Heart right ventricle (tissue), 16 donors: ENCODE measurements at places on chromosomes 1 and 21. TPM values are rescaled to one million over a fixed set of nuclear protein-coding genes. Genes with fewer than 3 reads are reported as not detected.

DNA sequence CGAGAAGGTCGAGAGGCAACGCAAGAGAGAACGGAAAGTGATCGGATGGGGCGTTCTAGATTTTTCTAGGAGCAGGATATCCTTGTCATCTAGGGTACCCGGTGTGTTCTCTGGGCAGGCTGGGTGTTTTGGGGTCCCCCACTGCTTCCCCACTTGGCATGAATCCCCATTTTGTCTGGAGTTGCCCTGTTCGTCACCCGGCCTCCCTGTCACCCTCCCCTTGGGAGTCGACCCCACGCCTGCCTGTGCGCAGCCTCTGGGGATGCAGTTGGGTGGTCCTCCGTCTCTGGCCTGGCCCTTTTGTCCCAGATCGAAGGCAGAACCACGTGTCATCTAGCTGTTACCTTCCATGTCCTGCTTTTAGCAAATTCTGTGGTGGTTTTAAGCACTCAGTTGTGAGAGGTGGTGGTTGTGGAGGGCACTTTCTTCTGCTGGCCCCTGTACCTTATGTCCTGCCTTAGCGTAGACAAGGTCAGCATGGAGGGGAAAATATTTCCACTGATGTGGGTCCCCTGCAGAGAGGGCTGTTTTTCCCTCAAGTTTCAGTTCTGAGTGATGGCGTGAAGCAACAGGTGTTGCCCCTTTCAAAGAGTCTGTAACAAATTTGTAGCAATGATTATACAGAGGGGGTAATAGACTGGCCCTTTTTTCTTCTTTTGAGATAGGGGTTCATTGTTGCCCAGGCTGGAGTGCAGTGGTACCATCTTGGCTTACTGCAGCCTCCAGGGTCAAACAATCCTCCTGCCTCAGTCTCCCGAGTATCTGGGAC is 35.6 kb downstream of the CHAF1B start:
- peaks cover 10% of the 10 kb centered on the region for H3K36me3 ChIP-seq
- H3K27ac ChIP-seq, result no peak overlapping the region
- H3K27me3 ChIP-seq, result no peaks in the 10 kb centered on the region
- no peak overlapping the region for H3K4me3 ChIP-seq
- no peak for DNase-seq
- H3K4me1 ChIP-seq, result no peaks in the 10 kb centered on the region

GRCh38 chr1:27886744-27887143 is 14.4 kb downstream of the THEMIS2 start:
- no peaks in the 10 kb centered on the region for H3K27me3 ChIP-seq
- no peak for DNase-seq
- no peaks in the 10 kb centered on the region for H3K4me1 ChIP-seq
- peaks cover 97% of the 10 kb centered on the region for H3K36me3 ChIP-seq
- no peak overlapping the region for H3K27ac ChIP-seq

DNA sequence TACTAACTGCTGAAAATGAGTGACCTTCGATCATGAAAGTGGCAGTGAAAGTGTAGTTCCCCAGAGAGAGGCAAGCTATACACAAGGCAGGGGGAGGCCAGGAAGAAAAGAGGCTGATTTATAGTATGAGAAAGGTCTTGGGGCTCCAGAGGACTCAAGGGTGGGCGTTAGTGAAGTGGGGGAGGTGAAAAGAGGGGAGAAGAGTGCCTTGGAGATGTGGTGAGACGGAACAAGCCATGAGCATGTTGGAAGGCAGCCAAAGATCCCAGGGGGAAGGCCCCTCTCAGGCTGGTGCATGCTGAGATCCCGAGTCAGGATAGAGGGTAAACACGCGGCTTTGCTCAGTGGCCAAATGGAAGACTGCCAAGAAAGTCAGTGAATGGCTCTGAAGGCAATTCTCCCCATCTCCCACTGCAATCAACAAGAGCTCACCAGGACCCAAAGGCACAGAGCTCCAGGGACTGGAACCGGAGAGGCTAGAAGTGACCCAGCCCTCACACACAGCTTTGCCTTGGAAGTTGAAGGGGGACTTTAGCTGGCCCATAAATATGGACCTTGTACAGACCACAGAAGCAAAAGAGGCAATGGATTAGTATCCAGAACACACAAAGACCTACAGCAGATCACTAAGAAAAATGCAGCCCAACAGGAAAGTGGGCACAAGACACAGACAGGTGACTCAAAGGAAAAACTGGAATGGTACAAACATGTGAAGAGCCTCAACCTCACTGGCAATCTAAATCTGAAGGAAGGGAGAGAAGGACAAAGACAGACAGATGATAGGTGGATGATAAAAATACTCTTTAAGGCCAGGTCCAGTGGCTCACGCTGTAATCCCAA is 49.6 kb downstream of the HSF2BP start:
- no peaks in the 10 kb centered on the region for H3K36me3 ChIP-seq
- no peak overlapping the region for H3K4me3 ChIP-seq
- no peaks in the 10 kb centered on the region for H3K27me3 ChIP-seq
- H3K27ac ChIP-seq, result no peak overlapping the region
- peaks cover 5% of the 10 kb centered on the region for H3K4me1 ChIP-seq

GRCh38 chr1:5650283-5651026 is 341.8 kb downstream of the NPHP4 start:
- H3K36me3 ChIP-seq, result no peaks in the 10 kb centered on the region
- no peak overlapping the region for H3K4me3 ChIP-seq
- no peak for DNase-seq
- H3K4me1 ChIP-seq, result no peaks in the 10 kb centered on the region

DNA sequence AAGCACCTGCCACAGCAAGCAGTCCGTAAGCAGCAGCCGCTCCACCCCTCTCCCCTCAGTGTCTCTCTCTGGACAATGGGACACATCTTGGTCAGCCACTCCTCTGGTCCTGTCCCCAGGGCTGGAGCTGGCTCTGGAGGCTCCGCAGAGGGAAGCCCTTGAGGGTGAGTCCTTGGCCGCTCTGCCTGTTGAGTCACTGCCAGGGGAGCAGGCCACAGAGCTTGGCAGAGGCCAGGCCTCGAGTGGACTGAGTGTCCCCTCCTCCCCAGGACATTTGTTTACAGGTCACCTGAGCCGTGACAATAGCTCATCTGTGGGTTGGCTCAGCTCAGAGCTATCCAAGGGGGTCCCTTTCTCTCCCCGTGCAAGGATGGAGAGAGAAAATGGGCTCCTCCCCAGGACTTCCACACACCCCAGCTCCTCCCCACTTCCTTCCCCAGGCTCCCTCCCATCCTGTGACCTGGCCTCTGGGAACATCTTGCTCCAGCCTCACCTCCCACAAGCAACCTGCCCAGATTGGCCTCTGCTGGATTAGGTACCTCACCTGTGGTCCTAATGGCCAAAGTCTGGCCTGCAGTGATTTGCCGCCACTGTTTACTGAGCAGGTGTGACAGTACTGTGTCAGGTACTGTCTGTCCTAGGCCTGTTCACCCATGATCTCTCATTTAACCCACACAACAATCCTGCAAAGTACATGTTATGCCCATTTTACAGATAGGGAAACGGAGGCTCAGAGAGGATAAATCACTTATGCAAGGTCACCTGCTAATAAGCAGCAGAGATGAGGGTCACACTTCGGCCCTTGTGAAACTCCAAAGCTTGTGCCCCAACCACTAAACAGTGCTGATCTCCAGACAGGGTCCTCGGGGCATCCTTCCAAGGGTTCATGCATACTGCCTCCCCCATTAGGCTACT is 4.8 kb downstream of the FAM131C start:
- DNase-seq, result peak; percentile 62
- peak overlapping the region; percentile 7 for H3K27ac ChIP-seq
- no peak overlapping the region for H3K4me3 ChIP-seq
- H3K27me3 ChIP-seq, result peaks cover 11% of the 10 kb centered on the region
- peaks cover 22% of the 10 kb centered on the region for H3K4me1 ChIP-seq

DNA sequence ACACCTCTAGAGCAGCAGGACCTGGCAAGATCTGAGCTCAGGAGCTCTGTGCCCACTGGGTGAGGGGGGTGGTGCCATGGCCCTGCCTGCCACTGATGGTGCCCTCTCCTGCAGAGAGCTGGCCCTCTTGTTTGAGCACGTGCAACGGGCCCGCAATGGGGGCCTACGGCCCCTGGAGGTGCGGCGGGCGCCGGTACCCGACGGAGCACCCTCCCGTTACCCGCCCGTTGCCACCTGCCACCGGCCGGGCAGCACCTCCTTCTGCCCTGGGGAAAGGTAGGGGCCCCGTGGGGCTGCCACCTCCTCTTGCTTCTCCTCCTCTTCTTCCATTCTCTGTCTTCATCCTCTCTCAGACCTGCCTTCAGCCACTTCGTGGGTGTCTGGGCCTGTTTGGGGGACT is 38.2 kb downstream of the CITED4 start:
- H3K4me3 ChIP-seq, result no peak overlapping the region
- no peak overlapping the region for H3K27ac ChIP-seq
- no peaks in the 10 kb centered on the region for H3K4me1 ChIP-seq
- DNase-seq, result no peak

- DNase-seq, result no peak
- H3K4me1 ChIP-seq, result peaks cover 49% of the 10 kb centered on the region
- H3K36me3 ChIP-seq, result peaks cover 8% of the 10 kb centered on the region
- H3K27ac ChIP-seq, result peak overlapping the region; percentile 62
Observed at GRCh38 chr1:23102289-23102688, 66.4 kb downstream of the LUZP1 start.

DNA sequence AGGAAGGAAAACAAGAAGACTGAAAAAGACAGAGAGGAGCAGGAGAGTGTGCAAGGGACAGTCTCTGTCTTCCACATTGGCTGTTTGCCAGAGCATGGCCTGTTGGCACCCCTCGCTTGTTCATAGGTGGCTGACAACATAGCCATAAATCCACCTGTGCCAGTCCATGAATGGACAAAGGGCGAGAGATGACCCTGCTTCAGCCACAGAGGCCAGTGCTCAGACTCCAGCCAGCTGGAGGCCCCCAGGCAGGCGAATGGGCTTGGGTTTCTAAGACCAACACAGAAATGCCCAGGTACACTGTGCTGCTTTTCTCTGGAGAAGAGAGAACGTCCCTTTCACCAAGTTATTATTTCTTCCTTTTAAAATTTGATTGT is 60.6 kb downstream of the RIPK4 start:
- DNase-seq, result no peak
- no peak overlapping the region for H3K27ac ChIP-seq
- H3K27me3 ChIP-seq, result peaks cover 25% of the 10 kb centered on the region

DNA sequence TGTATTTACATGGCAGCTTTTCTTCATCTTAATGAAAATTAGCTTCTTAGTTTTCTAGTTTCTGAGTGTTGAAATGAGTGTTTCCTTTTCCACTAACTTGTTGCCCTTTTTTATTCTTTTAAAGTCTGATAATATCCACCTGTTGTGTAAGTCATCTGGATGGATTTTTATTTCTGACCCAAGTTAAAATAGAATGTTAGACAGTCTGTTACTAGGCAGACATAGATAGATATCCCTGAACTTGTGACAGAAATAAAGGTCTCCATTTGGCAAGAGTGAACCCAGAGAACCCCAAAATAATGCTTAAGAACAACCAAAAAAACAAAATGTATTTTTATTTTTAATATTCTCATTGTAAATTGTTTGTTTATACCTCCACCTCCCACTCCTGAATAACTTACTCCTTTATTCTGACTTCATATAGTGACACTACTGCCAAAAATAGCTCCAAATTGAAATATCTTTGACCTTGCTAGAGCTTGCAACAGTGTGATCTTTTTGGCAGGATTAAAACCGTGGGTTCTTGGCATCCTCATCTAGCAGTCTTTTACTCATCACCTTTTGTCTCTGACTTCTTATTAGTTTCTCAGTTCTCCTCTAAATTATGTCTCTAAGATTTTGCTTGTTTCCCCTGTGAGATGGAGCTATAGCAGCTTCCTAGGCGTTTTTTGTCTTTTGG is 26.9 kb upstream of the SH3D21 start:
- H3K4me1 ChIP-seq, result no peaks in the 10 kb centered on the region
- H3K4me3 ChIP-seq, result no peak overlapping the region
- H3K36me3 ChIP-seq, result peaks cover 19% of the 10 kb centered on the region
- H3K27ac ChIP-seq, result peak overlapping the region; percentile 65
- DNase-seq, result no peak

- no peak overlapping the region for H3K27ac ChIP-seq
- H3K4me3 ChIP-seq, result no peak overlapping the region
- peaks cover 6% of the 10 kb centered on the region for H3K4me1 ChIP-seq
- no peaks in the 10 kb centered on the region for H3K36me3 ChIP-seq
Observed at GRCh38 chr1:41280202-41281032, 38.3 kb upstream of the SCMH1 start.

- no peaks in the 10 kb centered on the region for H3K27me3 ChIP-seq
- peaks cover 46% of the 10 kb centered on the region for H3K4me1 ChIP-seq
- no peak overlapping the region for H3K4me3 ChIP-seq
- no peaks in the 10 kb centered on the region for H3K36me3 ChIP-seq
- no peak for DNase-seq
- peak overlapping the region; percentile 18 for H3K27ac ChIP-seq
Observed at GRCh38 chr1:179206812-179207211, 22.7 kb downstream of the ABL2 start.

GRCh38 chr1:8533907-8534306 is 216.0 kb downstream of the SLC45A1 start:
- H3K4me3 ChIP-seq, result no peak overlapping the region
- H3K27ac ChIP-seq, result no peak overlapping the region
- peaks cover 21% of the 10 kb centered on the region for H3K36me3 ChIP-seq

DNA sequence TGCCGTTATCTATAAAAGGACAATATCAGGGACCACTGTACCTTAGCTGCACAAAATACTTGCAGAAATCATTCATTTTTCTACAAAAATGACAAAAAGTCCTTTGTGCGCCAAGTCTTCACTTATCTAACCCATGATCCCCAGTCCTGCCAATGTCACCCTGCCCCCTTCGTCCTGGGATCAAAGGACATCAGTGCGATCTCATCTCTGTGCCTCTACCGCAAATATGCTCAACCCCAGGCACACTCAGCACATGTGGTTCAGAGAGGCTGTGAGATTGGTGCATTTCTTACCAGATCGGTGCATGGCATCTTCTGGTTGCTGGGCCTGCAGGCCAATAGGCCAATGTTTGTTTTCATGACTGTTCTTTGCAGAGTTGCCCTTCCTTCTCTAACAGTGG is 72.8 kb downstream of the NFASC start:
- H3K4me3 ChIP-seq, result no peak overlapping the region
- H3K36me3 ChIP-seq, result no peaks in the 10 kb centered on the region
- DNase-seq, result no peak
- no peaks in the 10 kb centered on the region for H3K27me3 ChIP-seq

DNA sequence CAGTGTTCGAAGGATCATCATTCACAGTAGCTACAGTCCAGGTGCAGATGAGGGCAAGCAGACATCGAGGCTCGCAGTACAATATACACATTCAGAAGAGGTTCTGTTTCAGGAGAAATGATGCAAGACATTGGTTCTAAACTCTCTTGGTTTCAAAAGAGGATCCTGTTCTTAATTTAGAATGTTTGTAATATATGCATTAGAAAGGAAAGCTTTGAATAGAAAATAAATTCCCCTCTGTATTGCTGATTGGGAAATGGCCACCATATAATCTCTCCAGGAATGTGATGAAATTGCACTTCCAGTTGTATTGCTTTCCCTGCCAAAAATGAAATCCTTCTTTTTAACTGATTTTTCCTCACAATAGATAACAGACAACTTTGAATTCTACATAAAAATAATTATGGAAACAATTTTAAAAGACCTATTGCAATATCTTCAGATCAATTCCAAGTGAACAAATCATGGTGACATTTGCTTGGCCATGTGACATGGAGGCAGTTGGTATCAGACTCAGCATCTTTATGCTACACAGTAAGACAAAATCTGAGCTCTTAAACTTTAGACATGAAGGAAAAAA is 27.6 kb upstream of the SIPA1L2 start:
- H3K36me3 ChIP-seq, result no peaks in the 10 kb centered on the region
- H3K27me3 ChIP-seq, result no peaks in the 10 kb centered on the region
- no peaks in the 10 kb centered on the region for H3K4me1 ChIP-seq
- no peak overlapping the region for H3K27ac ChIP-seq

GNG12 gene
- total RNA-seq, result 38.4 TPM

NEGR1 gene
- total RNA-seq, result 5.0 TPM

DISP3 gene
- 0.05 TPM for total RNA-seq

SHCBP1L gene
- not detected for total RNA-seq

CFHR4 gene
- total RNA-seq, result not detected

OLFML2B gene
- total RNA-seq, result 1.1 TPM

PLA2G2C gene
- total RNA-seq, result not detected

MAP3K21 gene
- total RNA-seq, result 0.21 TPM
